ENCODE measurements at places on chromosomes 1 and 21. TPM values are rescaled to one million over a fixed set of nuclear protein-coding genes. Genes with fewer than 3 reads are reported as not detected.

KANK4 gene
- polyA plus RNA-seq: 20.4 TPM

GNAT2 gene
- polyA plus RNA-seq: not detected

GJC2 gene
- 0.51 TPM for polyA plus RNA-seq

ANKRD13C gene
- polyA plus RNA-seq: 31.9 TPM

FCRL6 gene
- 0.36 TPM for polyA plus RNA-seq

WNT2B gene
- 1.9 TPM for polyA plus RNA-seq

ZNF697 gene
- polyA plus RNA-seq: 21.9 TPM

OR2T11 gene
- polyA plus RNA-seq: not detected

LYPD8 gene
- not detected for polyA plus RNA-seq

CBR1 gene
- 66.0 TPM for polyA plus RNA-seq

AADACL3 gene
- polyA plus RNA-seq: not detected

LCE6A gene
- polyA plus RNA-seq: not detected

GNG4 gene
- polyA plus RNA-seq: 3.7 TPM

CERS2 gene
- polyA plus RNA-seq: 304 TPM

ASPM gene
- polyA plus RNA-seq: 24.2 TPM

TFF3 gene
- polyA plus RNA-seq: 1.9 TPM

TMOD4 gene
- 1.0 TPM for polyA plus RNA-seq

CCDC24 gene
- polyA plus RNA-seq: 14.6 TPM

Data from right renal cortex interstitium (tissue), 3 donors.